M059J (cell line): ENCODE measurements at places on chromosomes 2 and 18. TPM values are rescaled to one million over a fixed set of nuclear protein-coding genes. Genes with fewer than 3 reads are reported as not detected.

- no peak for DNase-seq
Measured at GRCh38 chr18:77105028-77105427, 27.6 kb downstream of the MBP start.

The FLACC1 gene
- 0.27 TPM in 1 of 2 replicates, not detected in the other for total RNA-seq

GRCh38 chr2:191999101-191999841, 152.4 kb upstream of the CAVIN2 start:
- peak; percentile 2 for DNase-seq

- DNase-seq, result peak; percentile 9
Measured at GRCh38 chr2:216920143-216920876, 60.4 kb upstream of the TNP1 start.

The PMAIP1 gene
- 37.9 and 87.1 TPM in 2 replicates for total RNA-seq

GRCh38 chr2:30883822-30884221, 76.6 kb upstream of the CAPN13 start:
- no peak for DNase-seq

The MEP1B gene
- not detected in 2 replicates for total RNA-seq

GRCh38 chr2:10914272-10914693, 2.5 kb downstream of the KCNF1 start:
- peak; percentile 18 for DNase-seq

- peak; percentile 81 for DNase-seq
Measured at GRCh38 chr18:48949050-48949605, 1.6 kb downstream of the SMAD7 start.

- no peak for DNase-seq
Measured at GRCh38 chr2:48519593-48519992, 10.4 kb upstream of the STON1 start.

The ARHGEF33 gene
- total RNA-seq, result 0.02 TPM in 1 of 2 replicates, not detected in the other

- no peak for DNase-seq
Measured at GRCh38 chr2:109630441-109631430, 16.6 kb downstream of the SOWAHC start.

DNA sequence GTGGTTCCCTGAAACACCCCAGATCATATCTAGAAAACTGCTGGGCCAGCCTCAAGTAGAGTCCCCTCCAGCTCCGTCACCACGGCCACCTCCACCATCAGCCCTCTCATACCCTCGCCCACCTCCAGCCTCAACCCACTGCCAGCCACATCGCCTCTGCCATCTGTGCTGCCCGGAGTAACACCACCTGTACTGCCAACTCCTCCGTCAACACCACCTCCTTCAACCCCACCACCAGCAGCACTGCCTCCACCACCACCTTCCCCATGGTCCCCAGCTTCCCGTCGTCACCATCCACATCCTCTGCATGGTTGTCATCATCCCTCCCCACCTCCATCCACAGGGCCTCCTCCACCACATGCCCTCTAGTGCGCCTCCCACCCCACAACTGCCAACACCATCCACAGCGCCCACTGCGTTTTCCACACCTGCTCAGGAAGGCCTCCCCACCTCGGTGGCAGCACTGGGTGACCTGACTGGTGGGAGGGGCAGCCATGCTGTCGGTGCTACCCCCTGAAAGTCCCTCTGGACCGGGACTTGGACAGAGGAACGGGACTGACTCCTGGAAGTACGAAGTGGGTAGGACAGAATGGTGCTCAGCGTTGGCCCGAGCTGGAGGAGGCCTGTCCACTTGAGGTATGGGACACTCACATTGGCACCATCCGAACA, 1.6 kb downstream of the SNED1 start:
- no peak for DNase-seq

DNA sequence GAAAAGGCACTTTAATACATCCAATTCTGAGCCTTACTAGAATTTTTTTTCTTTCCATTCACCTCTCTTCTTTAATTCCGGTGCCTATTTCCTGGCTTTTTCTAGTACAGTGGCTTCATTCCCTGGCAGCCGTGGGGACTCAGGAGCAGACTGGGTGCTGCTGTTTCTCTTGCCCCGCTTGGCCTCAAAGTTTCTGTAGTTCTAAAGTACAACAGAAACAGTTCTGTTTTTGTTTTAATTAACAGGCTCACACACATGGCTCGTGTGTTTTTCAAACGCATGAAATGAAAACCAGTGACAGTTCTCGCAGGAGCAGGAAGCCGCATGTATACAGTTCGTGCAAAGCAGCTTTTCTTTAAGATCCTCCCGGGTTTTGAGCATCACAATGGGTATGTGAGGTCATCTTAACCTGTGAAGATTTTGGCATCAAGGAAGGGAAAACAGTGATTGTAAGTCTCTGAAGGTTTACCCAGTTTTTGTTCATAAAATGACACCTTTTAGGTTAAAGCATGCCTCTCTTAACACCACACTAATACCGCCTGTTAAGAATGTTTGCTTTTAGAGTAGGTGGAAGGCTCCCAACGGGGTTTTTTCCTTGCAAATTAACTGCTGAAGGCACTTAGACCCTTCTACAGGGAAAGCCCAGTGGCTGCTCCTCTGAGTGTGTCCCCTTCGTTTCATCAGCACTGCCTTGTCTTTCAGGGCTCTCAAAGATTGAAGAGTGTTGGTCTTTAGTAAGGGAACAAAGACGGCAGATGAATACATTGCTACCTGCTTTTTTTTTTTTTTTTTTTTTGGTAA, 5.8 kb downstream of the FZD7 start:
- DNase-seq, result no peak

GRCh38 chr18:31586616-31587015, 5.1 kb upstream of the TTR start:
- DNase-seq, result no peak

DNA sequence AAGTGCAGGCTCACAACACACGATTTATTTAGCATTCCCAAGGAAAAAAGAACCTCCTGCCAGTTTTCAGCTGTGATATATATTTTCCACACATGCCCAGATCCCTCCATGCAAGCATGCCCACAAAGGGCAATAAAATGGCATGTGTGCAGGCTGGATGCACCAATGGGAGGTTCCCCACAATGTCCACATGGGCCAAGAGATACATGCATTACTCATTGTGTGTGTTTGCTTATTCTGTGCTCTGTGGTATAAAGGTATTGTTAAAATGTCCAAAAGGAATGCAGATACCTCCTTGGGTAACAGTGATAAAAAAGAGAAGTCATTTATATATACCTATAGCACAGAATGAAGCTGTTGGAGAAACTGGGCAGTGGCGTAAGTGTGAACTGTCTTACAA, 207.4 kb downstream of the FHOD3 start:
- DNase-seq, result peak; percentile 46

The SNTG2 gene
- not detected in 2 replicates for total RNA-seq

DNA sequence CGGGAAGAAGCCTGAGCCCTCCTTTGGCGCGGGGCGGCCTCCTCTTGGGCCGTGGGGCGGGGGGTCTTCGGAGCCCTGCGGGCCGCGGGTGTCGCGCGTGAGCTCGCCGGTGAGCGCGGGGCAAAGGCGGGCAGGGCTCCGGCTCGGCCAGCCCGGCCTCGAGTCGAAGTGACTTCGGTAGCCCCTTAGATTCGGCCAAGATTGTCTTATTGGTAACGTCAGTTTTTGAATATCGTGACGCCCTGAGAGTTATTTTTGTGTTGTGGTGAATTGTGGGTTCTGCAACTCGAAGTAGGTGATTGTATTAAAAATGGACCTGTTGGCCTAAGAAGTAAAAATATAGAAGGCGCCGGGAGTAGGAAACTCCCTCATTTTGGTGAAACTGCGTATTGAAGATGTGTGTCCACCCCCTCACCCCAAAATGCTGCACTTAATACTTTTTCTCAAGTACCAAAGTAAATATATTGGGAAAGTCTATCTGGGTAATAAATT, 669 bp downstream of the MARCHF7 start:
- peak; percentile 20 for DNase-seq

GRCh38 chr18:55534547-55534946, 53.4 kb downstream of the TCF4 start:
- DNase-seq, result no peak

DNA sequence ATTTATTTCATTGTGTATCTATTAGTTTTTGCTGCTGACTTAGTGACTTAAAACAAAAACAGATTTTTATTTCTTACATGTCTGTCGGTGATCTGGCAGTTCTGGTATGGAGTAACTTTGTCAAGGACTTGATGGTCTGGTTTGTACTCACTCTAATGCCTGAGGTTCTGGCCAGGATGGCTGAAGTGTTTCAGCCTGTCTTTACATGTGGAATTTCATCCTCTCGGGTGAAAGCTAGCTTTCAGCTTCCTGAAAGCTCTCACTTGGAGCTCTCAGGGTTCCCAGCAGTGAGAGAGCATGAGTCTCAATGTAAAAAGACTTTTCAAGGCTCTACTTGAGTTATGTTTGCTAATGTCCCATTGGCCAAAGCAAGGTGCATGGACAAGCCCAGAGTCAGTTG, 216.4 kb downstream of the NR4A2 start:
- no peak for DNase-seq

GRCh38 chr2:173589604-173590275, 235.1 kb downstream of the CDCA7 start:
- peak; percentile 28 for DNase-seq

DNA sequence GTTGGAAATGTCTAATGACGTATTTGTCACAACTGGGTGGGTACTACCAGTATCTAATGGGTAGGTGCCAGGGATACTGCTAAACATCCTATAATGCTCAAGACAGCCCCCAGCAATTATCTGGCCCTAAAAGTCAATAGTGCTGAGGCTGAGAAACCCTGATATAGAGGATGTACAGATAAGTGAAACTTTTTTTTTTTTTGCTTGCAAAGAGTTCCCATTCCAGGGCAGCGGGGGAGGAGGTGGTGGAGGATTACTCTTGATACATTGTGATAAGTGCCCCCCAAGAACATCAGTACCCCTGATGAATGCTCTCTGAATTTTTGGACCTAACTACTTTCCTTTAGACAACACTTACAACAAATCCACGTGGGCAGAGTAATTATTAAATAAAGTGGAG, 329.7 kb upstream of the SPRED2 start:
- no peak for DNase-seq

DNA sequence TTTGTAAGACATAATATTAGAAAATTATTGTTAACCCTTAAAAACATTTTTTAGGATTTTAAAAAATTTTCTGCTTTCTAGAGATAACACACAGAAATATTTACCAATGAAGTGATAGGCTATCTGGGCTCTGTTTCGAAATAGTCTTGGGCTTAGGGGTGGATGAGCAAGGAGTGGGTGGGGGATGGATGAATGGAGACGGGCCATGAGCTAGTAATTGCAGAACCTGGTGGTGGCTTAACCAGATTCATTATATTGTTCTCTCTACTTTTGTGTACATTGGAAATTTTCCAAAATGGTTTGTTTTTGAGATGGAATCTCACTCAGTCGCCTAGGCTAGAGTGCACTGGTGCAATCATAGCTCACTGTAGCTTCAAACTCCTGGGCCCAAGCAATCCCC, 89.6 kb downstream of the TCF7L1 start:
- DNase-seq, result no peak

The PTPN4 gene
- 10.1 and 12.9 TPM in 2 replicates for total RNA-seq

- no peak for DNase-seq
Measured at GRCh38 chr18:77529492-77530176, 280.0 kb downstream of the GALR1 start.

GRCh38 chr2:3311601-3312000, 66.0 kb downstream of the EIPR1 start:
- DNase-seq, result no peak

DNA sequence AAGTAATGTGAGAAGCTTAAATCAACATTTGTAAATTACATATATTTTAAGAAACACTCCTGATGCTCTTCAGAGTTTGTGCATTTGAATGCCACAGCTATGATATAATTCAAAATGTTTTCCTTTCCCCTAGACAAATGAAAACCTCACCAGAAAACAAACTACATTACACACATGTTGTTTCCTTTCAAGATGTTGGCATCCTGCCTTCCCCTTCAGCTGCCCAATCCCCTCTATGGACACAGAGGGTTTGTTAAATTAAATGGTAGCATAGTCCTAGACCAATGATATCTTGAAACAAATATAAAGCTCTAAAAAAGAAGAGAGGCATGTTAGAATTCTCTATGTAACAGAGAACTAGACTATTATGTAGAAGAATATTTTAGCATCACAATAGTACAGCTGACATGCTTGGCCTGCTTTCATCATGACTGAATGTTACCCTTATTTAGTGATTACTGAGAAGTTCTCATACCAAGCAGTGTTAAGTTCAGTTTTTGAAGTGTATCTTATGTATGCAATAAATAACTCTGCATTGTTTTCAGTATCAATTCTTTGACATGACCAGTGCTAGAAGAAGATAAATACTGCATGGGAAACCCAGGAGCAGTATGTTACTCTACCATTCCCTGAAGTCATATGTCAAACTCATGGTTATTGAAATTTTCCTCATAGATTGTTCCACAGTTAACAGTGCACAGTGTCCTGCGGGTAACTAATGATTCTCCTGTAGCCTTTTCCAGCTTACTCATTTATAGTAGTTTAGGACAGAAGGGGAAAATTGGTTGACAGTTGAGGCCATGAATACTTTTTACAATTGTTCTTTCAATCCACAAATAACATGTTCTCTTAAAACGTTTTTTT, 316.3 kb upstream of the KCNJ3 start:
- DNase-seq, result no peak

DNA sequence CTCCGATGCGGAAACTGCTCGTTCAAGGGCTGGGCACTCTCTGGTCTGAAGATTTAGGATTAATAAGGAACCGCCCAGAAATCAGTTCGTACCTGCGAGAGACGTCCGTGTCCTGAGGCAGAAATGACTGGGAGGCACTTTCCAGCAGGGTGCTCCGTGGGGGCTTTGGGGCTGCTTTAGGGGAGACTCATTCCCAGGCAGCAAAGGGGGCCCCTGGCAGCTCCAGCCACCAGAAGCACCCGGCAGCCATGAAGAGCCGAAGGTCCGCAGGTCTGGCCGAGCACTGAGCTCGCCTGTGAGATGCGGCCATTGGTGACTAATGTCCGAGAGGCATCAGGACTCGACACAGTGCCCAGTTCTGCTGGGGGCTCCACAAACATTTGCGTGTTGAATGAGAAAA, 20.9 kb downstream of the KCNG2 start:
- DNase-seq, result no peak

DNA sequence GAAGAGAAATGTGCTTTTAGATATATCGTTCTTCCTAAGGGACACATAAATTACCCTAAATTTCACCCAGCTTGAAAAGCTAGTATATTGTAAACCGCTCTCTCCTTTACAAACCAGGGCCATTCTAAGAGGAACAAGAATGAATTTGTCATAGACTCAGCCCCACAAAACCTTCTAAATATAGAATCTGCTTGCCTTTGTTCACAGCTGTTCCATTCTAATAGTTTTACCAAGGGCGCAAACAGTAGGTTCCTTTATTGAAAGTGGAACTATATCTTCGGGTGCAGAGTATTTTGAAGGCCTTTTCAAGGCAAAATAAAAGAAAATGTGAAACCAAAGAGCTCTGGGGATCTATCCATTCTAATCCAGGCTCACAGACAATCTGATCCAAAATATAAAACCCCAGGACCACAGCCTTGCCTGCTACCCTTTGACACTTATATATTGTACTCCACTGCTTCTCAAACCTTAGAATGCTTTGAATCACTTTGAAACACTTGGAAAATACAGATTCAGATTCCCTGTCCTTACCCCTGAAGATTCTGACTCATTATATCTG, 316.8 kb downstream of the PAX3 start:
- no peak for DNase-seq

The FBLN7 gene
- 3.0 and 3.9 TPM in 2 replicates for total RNA-seq

The RNF149 gene
- total RNA-seq, result 4.6 and 9.3 TPM in 2 replicates

GRCh38 chr2:36461039-36461681, 105.6 kb downstream of the CRIM1 start:
- DNase-seq, result peak; percentile 96

GRCh38 chr18:34760444-34760843, 50.3 kb downstream of the DTNA start:
- no peak for DNase-seq

GRCh38 chr2:85134896-85135659, 1.9 kb downstream of the TCF7L1 start:
- DNase-seq, result no peak
